Neural cell (in vitro differentiated cells): ENCODE measurements at places on chromosomes 2 and 18. TPM values are rescaled to one million over a fixed set of nuclear protein-coding genes. Genes with fewer than 3 reads are reported as not detected.

The CIB4 gene
- not detected in 2 replicates for polyA plus RNA-seq

The CNGA3 gene
- 0.64 and 1.1 TPM in 2 replicates for polyA plus RNA-seq

The C2orf66 gene
- 1.4 and 2.4 TPM in 2 replicates for polyA plus RNA-seq

The LBX2 gene
- not detected in 2 replicates for polyA plus RNA-seq

The ELOA2 gene
- polyA plus RNA-seq: not detected in 2 replicates

The MCFD2 gene
- 78.8 and 84.0 TPM in 2 replicates for polyA plus RNA-seq

The CHST10 gene
- polyA plus RNA-seq: 76.1 and 83.3 TPM in 2 replicates

The PDK1 gene
- 10.8 and 19.3 TPM in 2 replicates for polyA plus RNA-seq

The ARHGAP28 gene
- polyA plus RNA-seq: 9.8 and 10.3 TPM in 2 replicates

The MLPH gene
- not detected in 2 replicates for polyA plus RNA-seq

The GCKR gene
- 2.3 and 2.5 TPM in 2 replicates for polyA plus RNA-seq

The SIX3 gene
- 8.7 and 9.8 TPM in 2 replicates for polyA plus RNA-seq

The TACR1 gene
- 0.60 and 0.78 TPM in 2 replicates for polyA plus RNA-seq

The L3MBTL4 gene
- 0.16 and 0.90 TPM in 2 replicates for polyA plus RNA-seq

The KIAA2012 gene
- not detected in 2 replicates for polyA plus RNA-seq
